ENCODE measurements at places on chromosomes 16 and 17.

DNA sequence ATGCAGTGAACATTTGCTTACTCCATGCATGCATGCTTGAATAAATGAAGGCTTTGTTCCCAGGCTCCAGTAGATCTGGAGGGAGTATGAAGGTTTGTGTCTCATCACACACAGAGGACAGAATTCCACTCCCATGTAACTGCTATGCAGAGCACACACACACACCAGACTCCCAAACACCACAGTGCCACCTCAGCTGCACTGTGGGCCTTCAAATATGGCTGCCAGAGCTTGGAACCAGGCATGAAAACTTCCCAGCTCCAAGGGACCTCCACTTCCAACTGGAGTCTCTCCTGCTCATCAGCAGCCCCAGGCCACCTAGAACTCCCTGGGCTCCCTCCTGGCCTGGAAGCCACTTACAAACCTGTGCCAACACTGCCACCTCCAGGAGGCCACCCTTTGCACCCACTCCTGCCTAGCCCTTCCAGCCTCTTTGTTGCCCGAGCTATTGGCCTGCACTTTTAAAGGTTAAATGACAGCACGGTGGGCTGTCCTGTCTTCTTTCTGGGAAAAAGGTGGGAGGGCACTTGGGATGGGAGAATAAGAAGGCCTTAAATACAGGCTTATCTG lies 151.2 kb downstream of the ZNF423 start:
- no peak for DNase-seq

DNA sequence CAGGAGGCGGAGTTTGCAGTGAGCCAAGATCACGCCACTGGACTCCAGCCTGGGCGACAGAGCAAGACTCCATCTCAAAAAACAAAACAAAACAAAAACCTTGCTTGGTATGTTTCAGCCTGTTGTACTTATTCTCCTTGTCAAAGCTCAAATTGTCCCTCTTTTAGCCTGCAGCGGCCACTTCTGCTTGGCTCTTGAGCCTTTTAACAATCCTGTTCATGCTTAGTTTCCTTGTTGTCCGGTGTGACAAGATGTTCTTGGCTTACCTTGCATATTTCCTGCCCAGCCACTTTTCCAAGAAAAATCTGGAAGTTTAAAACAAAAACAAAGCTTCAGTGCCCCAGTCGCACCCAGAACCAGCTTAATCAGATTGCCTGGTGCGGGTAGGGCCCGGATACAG lies 81.0 kb downstream of the ABCC1 start:
- DNase-seq = no peak

DNA sequence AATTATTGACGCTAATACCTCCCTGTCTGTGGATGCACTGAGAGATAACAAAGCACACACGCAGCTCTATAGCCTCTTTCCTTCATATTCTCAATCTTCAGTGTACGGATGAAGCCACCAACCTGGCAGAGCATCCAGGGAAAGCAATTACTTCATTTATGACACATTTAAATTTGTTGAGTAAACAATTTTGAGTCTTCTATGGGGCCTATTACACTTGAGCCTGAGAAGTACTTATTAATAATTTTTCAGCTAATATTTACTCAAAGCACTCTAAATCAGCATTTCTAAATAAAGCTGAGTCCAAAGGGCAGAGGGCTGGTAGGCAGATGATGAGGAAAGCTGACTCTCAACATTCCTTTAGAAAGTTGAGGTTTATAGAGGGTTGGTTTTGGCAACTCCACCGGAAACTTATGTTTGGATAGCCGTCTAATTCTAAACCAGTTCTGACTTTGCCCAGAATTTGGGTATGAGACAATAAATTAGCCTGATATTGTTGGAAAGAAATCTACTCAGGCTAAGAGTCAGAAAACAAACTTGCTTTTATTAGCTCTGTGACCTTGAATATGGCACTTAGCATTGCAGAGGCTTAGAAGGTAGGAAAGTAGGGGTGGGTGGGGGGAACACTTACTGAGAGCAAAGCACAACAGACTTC lies 643.5 kb downstream of the CDH11 start:
- no peak for DNase-seq

- DNase-seq = no peak
These were observed 715.9 kb upstream of the RBFOX1 start for GRCh38 chr16:6616746-6617145.

GRCh38 chr16:75793641-75794040 lies 67.4 kb upstream of the CPHXL start:
- no peak for DNase-seq

DNA sequence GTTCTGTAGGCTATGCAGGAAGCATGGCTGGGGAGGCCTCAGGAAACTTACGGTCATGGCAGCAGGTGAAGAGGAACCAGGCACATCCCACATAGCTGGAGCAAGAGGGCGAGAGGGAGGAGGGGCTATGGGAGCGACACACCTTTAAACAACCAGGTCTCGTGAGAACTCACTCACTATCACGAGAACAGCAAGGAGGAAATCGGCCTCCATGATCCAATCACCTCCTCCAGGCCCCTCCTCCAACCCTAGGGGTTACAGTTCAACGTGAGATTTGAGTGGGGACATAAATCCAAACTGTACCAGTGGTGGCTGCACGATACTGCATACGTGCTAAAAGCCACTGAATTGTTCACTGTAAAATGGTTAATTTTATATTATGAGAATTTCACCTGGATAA lies 26.1 kb upstream of the ENPP7 start:
- DNase-seq = no peak
